ENCODE measurements at places on chromosomes 4 and X.

- no peak for DNase-seq
Measured at GRCh38 chr4:186701273-186701672, 22.4 kb downstream of the FAT1 start.

DNA sequence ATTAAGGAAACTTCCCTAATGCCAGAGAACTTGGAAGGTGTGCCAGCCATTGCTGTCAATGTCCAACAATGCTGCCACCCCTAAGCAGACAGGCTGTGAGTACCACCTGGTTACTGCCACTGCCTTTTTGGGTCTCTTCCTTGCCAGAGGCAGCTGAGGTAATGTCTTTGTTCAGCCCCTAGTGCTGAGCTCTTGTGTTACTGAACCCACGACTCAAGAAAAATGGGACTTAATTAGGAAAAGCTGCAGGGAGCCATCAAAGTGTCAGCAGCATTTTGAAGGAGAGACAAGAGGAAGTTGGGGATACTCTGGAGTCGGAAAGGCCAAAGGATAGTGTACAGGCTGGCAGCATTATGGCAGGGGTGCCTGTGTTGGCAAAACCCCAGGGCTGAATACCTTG lies 283.7 kb downstream of the AFF2 start:
- DNase-seq, result no peak

- DNase-seq, result no peak
Measured at GRCh38 chr4:176805155-176805554, 12.4 kb upstream of the VEGFC start.

GRCh38 chr4:39539089-39539611 lies 11.9 kb upstream of the UGDH start:
- no peak for DNase-seq

DNA sequence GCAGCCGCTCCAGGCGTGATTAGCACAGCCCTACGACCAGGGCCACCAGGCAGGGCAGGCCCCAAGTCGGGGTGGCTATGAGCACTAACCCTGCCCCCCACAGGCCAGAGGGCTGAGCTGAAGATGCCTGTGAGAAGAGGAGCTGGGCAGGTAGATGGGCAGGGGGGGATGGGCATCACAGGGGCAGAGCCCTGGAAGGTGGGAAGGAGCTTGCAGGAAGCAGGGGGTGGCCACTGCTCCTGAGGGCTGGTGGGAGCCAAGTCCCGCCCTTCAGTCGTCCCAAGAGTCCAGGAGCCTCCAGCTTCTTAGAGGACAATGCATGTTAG lies 7.3 kb upstream of the MXD4 start:
- DNase-seq, result no peak

DNA sequence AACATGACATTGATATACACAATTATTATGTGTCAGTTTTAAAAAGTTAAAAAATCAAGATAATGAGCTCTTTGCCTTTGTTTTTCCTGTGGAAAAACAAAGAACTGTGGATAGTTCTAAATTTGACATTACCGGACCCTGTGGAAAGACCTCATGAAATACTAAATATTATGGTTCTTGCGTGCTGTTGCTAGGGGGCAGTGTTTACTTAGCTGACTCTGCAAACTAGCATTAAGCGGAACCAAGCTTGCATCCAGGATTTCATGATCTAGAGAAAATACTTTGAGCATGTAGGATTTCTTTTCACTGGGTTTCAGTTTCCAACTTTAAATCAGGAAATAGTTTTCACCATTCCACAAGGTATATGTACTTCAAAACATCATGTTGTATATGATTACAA lies 33.6 kb downstream of the CLCN4 start:
- no peak for DNase-seq

DNA sequence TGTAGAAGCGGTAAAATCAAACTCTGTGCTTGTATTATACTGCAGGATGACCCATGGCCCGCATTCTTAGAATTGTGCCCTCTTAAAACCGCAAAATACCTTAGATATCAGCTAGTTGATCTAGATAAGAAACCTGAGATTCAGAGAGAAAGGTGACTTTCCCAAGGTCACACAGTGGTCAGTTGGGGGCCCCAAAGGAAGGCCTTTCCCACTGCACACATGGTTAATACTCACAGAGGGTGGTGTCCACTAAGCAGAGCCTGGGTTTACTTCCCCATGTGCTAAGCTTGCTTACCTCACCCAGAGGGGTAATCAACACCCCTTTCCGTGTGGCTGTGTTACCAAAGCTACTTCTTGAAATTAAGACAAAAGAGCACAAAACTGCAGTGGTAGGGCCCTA lies 66.3 kb downstream of the RBM47 start:
- DNase-seq, result no peak

Data from HS-5 (cell line).